ENCODE measurements at places on chromosomes 5 and 9.

DNA sequence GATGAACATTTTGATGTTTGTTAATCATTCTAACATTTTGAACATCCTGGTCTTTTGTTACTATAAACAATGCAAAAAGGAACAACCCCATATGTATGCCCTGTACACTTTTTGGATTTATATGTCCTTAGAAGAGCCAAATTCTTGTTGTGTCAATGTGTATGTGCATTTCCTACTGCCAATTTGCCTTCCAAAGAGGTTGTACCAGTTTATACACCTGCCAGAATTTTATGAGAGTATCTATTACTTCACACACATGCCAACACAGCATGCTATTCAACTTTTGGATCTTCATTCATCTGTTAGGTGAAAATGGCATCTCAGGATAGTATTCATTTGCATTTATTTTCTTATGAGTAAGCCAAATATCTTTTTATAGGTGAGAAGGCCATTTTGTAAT, 162.0 kb upstream of the SEMA6A start:
- no peak for DNase-seq

- DNase-seq: no peak
Observed at GRCh38 chr5:133758641-133759040, 146.3 kb upstream of the FSTL4 start.

GRCh38 chr5:97102010-97102470, 40.4 kb downstream of the LIX1 start:
- DNase-seq: no peak

DNA sequence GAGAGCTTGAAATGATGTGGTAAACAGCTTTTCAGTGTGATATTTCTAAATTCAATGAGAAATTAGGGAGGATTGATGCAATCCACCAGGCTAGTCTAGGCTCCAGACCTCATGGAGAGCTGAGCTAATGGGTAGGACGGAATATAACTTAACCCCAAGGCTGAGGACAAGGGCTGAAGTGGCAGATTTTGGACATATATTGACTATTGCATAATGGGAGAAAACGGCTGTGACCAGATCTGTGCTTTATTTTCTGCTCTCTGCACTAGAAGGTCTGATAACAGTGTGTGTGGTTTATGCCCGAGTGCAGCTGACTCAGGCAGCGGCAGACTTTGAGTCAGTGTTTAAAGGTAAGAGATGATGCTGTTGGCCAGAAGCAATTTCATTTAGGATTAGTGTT, 70.6 kb downstream of the ACTBL2 start:
- DNase-seq: peak; percentile 67

- no peak for DNase-seq
Observed at GRCh38 chr9:108603141-108603540, 252.6 kb downstream of the ACTL7B start.

DNA sequence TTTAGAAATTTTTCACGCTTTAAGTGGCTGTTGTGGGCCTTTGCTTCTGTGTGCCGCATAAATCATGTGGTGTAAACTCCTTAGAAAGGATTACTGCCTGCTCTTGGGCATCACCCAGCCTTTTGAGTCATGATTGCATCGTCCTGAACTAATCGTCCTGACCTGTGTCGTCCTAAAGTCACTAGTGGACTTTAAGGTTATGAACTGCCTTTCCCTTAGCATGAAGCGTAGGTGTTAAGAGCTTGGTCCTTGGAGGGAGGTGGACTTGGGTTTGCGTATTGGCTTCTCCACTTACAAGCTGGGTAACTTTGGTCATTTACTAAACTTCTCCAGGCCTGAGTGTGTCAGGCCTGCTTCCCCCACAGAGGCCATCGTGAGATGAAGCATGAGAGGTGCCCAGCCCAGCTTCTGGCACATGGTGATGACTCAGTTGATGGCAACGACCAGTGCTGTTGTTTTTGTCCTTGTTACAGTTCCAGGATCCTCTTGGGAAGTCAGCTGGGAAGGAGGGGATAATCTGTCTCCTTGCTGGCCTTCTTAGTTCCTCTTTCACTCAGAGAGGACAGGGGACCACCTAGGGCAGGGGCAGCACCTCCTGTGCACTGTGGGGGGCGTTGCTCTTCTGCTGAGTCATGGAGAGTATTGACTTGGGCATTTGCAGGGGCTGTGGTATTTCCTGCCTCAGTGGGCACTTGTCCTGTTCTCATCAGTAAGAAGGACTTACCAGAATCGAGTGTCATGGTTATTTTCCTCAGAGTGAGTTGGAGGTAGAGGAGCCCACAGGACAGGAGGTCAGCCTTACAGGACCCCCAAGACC, 54.2 kb upstream of the NCS1 start:
- DNase-seq: peak; percentile 91

GRCh38 chr5:167014401-167015056, 1276.9 kb upstream of the WWC1 start:
- no peak for DNase-seq

DNA sequence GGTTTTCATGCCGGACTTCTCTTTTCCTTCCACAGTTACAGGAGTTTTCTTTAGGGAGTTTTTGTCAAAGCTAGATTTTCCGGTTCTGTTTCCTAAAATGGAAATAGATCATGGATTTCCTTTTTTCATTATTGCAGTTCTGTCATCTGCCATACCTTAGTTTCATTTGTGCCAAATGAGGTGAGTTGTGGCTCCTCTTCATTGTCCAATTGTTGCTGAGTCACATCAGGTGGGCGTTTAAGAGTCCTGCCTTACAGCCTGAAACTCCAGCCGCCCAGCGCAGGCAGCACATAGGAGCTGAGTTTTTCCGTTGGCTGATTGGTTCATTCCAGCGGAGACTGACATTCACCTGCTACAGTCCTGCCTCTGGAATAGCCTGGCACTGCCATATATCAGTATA, 14.1 kb downstream of the SLC25A25 start:
- peak; percentile 73 for DNase-seq

GRCh38 chr9:100394816-100395215, 32.1 kb upstream of the MSANTD3 start:
- no peak for DNase-seq

GRCh38 chr5:97095318-97095732, 47.1 kb downstream of the LIX1 start:
- DNase-seq: no peak

DNA sequence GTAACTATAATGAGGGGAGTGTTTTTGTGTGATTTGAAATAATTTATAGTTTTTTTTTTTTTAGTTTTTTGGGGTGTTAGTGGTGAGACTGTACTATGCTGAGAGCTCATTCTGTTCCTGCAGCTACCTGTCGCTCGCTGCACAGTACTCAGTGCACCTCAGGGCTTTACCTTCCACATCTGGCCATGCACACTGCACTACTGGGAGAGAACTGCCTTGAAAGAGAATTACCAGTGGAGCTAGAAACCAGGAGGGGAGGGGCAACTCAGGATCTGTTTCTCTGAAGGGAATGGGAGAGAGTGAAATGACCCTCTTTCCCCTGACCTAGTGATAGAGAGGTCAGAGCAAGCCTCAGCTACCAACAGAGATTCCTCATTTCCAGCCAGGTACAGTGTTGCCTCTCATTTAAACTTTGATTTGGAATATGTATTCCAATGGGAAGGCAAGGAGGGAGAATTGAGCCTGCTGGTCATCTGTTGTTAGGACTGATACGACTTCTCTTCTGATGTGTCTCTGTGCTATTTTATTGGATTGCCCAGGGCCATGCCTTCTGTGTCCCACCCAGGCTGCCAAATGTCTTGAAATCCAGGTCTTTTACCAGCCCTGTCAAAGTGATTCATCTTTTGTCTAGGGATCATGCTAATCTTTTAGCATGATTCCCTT, 8.9 kb downstream of the ATG10 start:
- no peak for DNase-seq

DNA sequence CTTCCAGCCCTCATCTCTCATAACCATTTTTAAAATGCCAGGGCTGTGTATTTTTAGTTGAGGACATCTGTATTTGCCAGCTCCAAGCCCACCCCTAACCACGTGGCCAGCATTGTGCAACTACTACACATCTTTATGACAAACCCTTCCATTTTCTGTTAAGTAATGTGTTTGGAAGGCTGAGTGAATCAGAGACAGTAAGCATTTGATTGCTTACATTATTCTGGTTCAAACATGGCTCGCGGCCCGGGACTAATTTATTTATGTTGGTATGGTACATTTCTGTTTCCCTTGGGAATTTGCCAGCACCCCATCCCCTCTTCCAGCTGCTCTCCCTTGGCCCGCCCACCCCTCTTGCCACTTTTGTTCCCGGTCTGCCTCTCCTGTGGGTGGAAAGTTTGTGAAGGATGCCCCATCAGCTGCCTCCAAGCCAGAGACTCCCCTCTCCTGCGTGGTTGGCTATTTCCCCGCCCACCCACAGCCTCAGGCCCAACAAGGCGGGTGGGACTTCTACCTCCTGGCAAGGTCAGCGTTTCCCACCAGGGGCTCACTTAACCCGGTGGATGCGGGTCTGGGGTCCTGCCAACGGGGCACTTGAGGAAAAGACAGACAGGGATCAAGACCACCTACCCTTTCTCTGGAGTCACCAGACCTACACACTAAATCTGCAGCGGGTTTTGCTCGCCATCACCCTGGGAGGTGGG, 162.2 kb downstream of the HSD17B3 start:
- no peak for DNase-seq

GRCh38 chr5:128766406-128766805, 198.9 kb upstream of the SLC27A6 start:
- no peak for DNase-seq

DNA sequence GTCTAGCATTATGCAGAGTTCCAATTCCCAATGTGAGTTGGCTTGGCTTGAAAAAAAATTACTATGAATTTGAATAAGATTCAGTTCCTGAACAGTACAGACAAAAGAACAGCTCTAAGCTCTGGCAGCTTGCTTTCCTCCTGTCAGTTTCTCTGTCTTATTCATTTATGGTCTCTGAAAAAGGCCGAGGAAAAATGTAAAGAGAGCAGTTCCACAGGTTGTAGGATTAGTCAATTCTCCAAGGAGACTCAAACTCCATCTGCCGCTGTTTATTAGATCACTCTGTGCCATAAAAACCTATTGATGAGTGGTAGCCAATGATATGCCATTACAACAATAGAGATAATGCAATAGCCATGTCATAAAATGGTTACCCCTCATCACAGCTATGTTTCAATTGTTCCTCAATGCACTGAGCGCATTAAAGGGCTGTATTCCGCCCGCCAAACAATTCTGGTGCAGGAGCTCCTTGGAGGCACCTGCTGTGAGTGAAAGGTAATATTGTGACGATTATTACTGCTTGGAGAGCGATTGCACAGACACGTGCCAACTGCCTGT, 188.2 kb downstream of the ARRDC3 start:
- no peak for DNase-seq

GRCh38 chr9:114231273-114231672, 75.9 kb downstream of the COL27A1 start:
- DNase-seq: peak; percentile 44

GRCh38 chr9:74577956-74578355, 80.8 kb downstream of the RORB start:
- DNase-seq: no peak

DNA sequence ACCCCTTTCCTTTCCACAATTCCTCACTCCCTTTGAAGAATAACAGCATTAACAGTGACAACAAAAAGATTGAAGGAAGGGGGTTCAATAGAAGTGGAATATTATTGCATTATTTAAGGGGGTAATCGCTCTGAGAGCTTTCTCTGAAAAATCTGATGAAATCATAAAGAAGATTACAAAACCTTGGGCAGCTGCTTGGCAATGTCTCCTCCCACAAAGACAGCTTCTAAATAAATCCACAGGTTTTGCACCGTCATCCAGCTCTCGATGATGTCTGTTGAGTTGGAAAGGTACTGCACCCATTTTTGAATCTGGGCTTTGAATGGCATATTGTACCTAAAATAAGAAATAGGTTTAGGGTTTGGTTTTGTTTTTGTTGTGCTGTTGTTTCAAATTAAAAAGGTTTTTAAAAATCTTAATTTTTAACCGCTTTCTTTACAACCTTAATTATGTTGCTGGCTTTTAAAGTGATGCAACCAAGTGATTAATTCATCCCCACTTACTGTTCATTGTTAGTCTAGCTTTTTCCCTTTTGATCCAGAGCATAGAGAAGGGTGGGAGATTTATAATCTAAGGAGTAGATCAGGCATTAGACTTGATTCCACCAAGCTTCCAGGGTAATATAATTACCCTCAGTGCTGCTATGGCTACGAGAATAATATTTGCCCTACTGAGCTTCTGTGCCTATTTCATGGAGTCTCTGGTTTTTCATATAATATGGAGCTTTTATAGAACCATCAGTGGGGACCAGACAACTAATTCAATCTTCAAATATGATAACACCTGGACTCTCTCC, 85.0 kb downstream of the DNAH5 start:
- no peak for DNase-seq

DNA sequence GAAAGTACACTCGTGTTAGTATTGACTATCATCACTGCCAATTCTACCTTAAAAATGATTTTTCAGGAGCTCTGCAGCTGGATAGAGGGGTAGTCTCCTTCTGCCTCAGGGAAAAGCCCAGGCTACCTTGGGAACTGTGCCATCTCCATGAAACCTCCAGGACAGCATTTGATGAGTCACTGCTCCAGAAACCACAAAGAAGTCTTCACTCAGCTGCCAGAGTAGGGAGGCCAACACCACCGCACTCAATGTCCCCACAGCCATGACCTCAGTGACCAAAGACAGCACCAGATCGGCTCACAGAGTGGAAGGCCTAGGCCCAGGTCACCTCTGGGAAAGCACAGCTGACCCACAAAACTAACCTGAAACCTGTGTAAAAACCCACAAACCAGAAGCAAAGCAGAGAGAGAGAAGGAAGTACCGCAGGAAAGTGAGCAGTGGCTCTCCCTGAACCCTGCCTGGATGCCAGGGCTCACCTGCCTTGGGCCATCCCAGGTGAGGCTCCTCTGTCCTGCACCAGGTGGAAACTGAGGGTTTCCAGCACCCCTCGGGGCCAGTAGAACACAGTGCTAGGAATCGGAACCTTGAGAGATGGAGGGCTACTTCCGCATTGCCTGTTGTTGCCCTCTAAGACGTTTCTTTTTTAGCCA, 30.0 kb downstream of the S1PR3 start:
- peak; percentile 92 for DNase-seq

DNA sequence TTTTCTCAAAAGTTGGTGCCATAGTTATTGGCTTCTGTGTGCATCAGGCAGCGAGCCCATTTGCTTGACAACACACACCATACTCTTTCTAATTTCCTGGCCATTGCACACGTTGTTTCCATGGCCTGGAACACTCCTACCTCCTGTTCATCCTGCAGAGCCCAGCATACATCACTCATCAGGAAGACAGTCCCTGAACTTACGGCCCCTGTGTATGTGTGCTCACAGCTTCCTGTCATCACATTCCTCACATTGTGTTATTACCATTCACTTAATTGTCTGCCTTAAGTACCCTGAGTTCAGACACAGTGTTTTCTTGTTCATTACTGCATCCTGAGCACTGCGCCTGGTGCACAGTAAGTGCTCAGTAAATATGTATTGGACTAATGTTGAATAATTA, 355.9 kb downstream of the PRELID2 start:
- DNase-seq: peak; percentile 79
